ENCODE measurements at places on chromosomes 7 and 10.

GRCh38 chr10:50927522-50928189, 42.2 kb upstream of the A1CF start:
- no peak for DNase-seq

DNA sequence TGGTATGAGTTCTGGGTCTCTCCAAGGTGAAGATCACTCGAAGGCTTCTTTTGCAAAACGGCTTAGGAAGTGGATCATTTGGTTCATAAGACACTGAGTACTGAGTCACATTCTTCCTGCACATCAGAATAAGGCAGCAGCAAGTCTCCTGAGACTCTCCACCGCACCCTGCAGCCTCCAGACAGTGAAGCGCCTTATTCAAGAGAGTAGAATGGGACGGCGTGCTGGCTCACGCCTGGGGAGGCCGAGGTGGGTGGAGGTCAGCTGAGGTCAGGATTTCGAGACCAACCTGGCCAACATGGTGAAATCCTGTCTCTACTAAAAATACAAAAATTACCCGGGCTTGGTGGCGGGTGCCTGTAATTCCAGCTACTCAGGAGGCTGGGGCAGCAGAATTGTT, 70.3 kb downstream of the C10orf143 start:
- DNase-seq, result no peak

GRCh38 chr7:95867309-95867708, 95.0 kb downstream of the DYNC1I1 start:
- no peak for DNase-seq

DNA sequence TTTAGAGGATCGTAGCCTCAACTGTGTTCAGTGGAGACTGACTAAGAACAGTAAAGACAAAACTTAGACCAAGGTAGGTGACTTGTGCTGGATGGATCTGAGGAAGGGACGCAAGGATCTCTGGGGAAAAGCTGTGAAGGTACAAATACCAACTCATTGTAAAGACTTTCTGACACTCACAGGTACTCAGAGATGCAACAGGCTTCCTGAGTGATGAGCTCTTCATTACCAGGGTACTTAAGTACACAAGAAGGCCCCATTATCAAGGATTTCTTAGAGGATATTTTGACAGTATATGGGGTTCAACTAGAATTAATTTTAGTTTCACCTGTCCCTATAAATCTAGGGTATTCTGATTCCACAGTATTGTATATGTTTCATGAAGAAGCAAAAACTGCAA, 440.7 kb downstream of the PLXDC2 start:
- no peak for DNase-seq

DNA sequence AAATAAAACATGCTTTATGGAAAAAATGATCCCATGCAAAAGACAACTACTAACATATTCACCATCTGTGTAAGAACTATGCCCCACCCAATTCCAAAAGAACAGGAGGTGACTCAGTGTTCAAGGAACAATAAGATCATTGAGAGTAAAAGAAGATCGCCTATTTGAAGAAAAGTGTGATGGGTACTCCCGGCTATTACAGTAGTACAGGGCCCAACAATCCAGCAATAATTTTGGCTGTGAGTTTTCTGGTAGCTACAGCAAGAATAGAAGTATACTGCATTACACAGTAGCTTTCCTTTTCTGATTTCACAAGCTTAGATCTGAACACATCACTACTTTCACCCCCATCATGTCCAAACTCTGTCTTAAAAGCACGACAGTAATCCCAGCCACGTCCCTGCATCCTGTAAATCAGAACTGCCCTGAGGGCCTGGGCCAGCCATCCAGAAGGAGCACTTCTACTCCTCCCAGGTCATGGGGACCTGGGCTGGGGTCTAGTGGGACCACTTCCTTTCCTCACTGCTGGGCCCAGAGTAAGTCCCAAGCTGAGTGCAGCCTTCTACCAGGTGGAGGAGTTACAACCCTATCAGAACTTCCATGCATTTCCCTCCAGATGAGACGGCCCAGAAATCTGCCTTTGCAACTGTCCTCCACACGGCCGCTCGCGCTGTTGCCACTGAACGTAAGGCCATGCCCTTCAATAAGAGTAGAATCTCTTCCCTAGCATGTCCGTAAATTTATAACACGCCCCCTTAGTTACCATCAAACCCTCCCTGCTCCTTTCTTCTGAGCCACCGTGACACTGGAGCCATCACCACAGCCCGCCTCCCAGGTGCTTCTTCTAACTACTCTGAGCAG, 7.9 kb downstream of the ESYT2 start:
- DNase-seq, result no peak

DNA sequence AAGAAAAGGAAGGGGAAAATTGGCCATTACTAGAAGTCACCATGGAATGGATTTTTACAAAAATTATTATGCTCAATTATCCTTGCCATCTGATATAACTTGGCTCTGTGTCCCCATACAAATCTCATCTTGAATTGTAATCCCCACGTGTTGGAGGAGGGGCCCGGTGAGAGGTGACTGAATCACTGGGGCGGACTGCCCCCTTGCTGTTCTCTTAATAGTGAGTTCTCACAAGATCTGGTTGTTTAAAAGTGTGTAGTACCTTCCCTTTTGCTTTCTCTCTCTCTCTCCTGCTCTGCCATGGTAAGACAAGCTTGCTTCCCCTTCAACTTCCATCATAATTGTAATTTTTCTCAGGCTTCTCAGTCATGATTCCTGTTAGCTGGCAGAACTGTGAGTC, 1023.6 kb downstream of the XPNPEP1 start:
- no peak for DNase-seq

DNA sequence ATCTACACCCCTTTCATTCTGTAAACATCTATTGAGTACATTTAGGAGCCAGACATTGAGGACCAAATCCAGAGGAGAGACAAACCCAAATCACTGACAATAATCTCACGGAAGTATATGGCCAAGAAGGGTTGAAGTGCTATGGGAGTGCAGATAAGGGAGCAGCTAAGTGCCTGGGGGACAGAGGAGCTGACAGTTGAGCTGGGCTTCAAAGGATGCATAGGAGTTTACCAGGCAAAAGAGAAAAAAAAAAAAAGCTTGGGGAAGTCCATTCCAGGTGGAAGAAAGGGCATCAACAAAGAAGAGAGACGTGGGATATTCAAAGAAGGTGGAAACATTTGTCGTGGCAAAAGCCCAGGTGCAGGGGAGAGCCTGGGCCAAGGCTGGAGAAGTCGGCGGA, 60.5 kb upstream of the NANOS1 start:
- no peak for DNase-seq

DNA sequence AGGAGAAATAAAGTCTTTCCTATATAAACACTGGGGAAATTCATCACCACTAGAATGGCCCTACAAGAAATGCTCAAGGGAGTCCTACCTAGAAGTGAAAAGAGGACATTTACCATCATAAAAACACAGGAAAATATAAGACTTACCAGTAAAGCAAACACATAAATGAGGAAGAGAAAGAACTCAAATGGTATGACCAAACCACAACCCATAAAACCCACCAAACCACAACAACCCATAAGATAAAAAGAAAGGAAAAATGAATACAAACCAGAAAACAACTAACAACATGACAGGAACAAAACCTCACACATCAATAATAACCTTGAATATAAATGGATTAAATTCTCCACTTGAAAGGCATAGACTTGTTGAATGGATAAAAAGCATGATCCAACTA, 71.9 kb upstream of the DIP2C start:
- no peak for DNase-seq

DNA sequence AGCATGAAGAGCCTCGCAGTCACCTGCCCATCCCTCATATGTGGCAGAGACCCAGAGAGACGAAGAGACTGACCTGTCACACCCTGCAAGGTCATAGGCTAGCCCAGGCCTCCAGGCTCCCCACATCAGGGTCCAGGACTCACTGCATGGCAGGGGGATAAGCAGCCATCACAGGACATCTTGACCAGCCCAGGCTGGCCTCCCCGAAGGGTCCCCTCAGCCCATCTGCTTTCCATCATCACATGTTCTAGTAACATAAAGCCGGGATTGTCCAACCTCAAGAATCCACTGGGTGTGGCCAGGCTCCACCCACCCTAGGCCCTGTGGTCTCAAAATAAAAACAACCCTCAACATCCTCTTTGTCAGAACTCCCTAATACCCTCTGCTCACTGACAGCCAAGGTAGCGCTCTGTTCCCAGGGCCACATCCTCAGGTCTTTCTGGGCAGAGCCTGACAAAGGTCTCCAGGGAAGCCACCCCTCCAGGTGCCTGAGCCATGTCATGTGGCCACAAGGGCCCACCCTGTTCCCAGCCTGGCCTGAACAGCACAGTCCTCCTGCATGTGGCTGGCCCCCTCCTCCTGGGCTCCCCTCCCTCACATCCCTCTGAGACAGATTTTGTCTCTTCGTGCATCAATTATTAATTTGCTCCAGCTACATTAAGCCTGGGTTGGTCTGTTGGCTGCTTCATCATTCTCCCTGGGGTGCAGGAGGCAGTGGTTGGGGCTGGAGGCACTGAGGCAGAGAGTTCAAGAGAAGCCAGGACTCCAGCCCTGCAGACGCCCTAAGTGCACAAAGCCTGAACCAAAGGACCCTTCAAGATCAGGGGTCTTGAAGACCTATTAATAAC, 131.8 kb upstream of the UNC5B start:
- no peak for DNase-seq

- DNase-seq, result no peak
Observed at GRCh38 chr10:69407621-69408301, 9.0 kb downstream of the TACR2 start.

Data from stimulated activated CD8-positive, alpha-beta memory T cell treated with anti-CD3 and anti-CD28 coated beads, Interleukin-12 subunit alpha, Interleukin-12 subunit beta, amount 100 ng/mL, for 4 hours (primary cell).